Cardiac muscle cell (in vitro differentiated cells and primary cell): ENCODE measurements at places on chromosomes 16 and 17.

DNA sequence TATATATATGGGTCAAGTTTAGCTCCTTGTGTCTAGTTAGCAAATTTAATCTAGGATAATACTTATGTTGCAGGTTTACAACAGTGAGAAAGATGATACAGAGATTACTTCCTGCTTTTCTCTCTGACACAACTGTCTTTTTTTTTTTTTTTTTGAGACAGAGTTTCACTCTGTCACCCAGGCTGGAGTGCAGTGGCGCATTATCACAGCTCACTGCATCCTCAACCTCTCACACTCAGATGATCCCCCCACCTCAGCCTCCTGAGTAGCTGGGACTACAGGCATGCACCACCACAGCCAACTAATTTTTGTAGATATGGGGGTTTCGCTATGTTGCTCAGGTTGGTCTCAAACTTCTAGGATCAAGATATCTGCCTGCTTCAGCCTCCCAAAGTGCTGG, 706.9 kb upstream of the SOX9 start:
- DNase-seq: no peak

DNA sequence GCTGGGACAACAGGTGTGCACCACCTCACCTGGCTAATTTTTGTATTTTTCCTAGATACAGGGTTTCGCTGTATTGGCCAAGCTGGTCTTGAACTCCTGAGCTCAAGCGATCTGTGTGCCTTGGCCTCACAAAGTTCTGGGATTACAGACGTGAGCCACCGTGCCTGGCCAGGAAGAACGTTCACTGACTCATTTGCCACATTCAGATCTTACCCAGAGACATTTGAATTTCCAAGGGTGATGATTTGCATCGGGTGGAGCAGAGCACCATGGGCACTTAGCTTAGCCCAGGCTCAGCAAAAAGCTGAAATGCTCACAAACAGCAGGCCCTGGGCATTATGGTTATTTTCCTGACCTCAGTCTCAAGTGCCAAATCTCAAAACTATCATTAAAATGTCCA, 14.5 kb upstream of the ADORA2B start:
- DNase-seq: no peak

DNA sequence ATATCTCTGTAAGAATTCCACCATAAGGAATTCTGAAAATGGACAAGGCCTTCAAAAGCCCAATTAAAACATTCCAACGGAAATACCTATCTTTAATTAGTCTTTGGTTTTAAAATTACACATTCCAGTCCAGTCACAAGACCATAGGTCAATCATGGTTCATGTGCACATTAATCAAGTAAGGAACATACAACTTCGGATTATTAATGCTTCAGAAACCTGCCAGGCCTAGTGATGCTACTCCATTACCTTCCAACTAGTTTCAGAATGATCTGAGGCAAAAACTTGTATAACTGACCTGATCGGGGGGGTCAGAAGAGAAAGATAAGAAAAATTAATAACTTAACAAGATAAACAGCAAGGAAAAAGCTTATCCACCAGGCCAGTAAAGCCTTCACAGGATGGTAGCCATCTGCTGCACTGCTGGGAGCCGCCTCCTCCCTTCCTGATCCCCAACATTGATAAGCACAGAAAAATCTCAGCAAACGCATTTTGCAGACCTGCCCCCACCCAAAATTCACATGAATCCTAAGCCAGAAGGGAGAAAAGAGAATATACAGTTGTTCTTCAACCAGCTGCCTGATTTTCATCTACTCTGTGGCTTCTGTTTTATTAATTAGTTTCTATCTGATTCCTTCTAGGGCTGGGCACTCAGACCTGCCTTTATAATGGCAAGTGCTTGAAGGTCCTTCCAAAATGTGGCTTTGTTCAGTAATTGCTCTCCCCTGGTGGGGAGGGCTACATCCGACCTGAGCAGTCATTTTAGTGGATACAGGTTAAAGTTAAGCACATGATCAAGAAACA, 6.0 kb downstream of the SDR42E1 start:
- no peak for DNase-seq

- DNase-seq: no peak
These were observed 83.4 kb upstream of the CLEC3A start for GRCh38 chr16:77938913-77939312.

- no peak for DNase-seq
These were observed 5.1 kb upstream of the SUZ12 start for GRCh38 chr17:31931756-31932155.

DNA sequence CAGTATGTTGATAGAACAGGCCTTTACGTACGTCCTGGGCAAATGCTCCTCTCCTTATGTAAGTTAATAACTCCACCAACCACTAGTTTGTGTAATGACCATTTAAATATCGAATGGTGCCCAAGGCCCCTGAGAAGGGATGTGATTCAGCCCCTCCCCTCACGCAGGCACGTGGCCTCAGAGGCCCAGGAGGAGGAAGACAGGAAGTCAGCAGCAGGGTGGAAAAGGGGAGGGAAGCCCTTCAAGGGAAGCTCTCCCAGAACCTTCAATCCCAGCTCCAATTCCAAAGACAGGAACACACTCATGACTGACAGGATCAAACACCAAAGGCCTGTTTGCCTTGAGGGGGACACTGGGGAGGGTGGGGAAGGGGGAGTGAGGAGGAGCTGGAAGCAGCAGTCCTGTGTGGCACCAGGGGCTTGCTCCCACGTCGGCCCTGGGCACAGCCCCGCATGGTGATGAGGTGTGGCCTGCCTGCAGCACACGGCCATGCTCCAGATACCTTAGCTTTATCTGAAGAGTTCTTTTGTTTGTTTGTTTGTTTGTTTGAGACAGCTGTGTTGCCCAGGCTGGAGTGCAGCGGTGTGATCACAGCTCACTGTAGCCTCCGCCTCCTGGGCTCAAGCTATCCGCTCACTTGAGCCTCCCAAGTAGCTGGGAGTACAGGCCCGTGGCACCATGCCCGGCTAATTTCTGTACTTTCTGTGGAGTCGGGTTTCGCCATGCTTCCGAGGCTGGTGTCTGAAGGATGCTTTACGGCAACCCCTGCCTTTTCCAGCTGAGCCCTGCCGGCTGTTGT, 105.0 kb downstream of the ZNF778 start:
- peak; percentile 91 for DNase-seq

GRCh38 chr17:48642059-48642842, 16.1 kb upstream of the HOXB9 start:
- DNase-seq: no peak

GRCh38 chr16:66516509-66516807, 33.5 kb downstream of the TK2 start:
- no peak for DNase-seq

GRCh38 chr16:87375426-87376135, 8.0 kb downstream of the FBXO31 start:
- DNase-seq: no peak
